ENCODE measurements at places on chromosomes 2 and 18.

DNA sequence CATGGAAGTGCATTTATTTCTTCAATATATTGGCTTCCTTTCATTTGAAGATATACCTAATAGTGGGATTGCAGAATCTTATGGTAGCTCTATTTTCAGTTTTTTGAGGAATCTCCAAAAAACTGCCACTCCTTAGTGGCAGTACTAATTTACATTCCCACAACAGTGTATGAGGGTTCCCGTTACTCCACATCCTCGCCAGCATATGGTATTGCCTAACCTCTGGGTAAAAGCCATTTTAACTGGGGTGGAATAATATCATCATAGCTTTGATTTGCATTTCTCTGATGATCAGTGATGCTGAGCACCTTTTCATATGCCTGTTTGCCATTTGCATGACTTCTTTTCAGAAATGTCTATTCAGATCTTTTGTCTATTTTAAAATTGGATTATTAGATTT lies 471.9 kb upstream of the UBE2E3 start:
- no peak for DNase-seq

DNA sequence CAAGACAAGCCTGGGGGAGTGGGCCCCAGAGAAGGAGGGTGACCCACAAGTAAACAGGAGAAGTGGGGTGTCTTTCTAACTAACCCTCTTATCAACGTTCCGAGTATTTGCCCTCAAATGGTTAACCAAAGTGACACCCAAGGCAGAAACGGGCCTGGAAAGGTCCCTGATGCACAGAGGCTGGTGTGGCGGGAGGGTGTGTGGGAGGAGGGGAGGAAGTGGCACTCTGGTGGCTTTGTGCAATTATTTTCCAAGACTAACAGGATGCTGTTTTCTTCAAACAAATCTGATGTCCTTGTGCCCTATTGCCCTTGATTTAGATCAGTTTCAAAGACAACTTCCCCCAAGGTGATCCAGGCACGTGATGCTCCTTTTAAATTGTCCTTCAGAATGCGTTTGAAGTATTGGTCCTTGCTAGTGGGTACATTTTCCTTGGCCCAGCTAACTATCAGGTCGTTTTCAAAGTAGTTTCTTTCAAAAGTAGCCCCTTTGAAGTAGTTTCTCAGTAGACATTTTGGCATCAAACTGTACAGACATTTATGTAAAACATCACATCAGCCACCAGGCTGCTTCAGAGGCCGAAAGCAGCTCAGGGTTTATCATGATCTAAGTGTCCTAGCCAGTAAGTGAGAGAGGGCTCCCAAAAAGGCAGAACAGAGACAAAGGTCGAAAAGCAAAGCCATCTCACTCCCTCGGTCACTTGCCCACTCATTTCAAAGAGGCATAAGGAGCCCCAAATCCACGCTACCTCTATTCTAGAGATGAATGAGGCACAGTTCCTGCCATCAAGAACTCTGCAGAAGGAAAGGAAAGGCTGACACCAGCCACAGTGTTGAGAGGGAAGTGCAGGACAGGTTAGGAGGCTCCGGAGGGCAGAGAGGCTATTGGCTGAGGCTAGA lies 371.1 kb upstream of the ID2 start:
- DNase-seq: no peak

DNA sequence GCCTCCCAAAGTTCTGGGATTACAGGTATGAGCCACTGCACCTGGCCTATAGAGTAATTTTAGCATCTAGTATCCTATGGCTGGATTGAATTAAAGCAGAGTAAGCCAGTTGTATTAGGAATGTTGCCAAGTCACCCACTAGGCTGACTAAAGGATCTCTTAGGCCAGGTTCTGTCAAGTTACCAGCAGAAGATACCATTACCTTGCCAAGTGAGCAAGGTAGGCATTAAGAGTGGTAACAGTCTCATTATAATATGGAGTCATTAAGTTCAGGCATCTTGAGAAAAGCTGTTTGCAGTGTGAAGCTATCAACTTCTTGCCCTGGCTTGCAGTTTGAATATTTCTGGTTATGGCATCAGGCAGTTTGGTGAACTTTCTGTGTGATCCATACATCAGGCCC lies 37.0 kb upstream of the MTCL1 start:
- no peak for DNase-seq

GRCh38 chr18:45197526-45197970 lies 417.7 kb upstream of the SLC14A2 start:
- peak; percentile 48 for DNase-seq

- no peak for DNase-seq
Observed at GRCh38 chr2:36609507-36609906, 11.5 kb upstream of the FEZ2 start.

GRCh38 chr18:30971338-30971956 lies 71.1 kb downstream of the DSC3 start:
- no peak for DNase-seq

- no peak for DNase-seq
Observed at GRCh38 chr18:23049698-23050373, 85.4 kb upstream of the CABLES1 start.

DNA sequence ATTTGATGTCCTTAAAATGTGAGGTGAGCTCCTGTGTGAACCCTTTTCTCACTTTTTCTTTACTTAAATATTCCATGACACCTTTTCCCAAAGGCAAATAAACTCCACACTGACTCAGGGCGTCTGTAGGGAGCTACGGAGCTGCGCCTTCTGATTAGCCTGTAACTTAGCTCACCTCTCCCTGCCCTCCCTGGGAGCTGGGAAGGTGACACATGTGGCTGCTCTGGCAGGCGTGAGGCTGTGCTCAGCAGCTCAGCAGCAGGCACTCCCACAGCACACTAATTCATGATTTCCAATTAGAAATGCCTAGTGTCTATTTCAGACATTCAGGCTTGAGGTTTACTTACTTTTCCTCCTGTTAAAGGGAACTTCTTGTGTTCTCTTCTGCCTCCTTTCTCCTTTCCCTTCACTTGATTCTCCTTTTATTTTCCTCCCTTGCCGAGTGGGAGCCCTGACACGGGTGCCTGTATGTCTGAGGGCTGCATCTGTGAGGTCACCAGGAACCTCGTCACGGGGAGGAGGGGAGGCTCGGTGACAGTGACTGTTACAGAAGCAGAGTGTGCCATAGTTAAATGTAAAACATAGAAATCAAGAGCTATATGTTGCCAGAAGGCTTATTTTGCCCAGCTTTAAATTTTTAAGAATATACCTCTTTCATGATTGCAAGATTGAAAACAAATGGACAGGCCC lies 437.1 kb downstream of the DCDC2C start:
- no peak for DNase-seq

- DNase-seq: no peak
Observed at GRCh38 chr2:166814335-166814734, 73.9 kb upstream of the XIRP2 start.

- DNase-seq: no peak
Observed at GRCh38 chr2:179017773-179018357, 32.1 kb downstream of the CCDC141 start.

All from NCI-H187 treated with DMSO at 0.1 percent for 48 hours (cell line).